Substantia nigra (tissue), 51 donors: ENCODE measurements at places on chromosomes 6 and 20.
A peak's percentile ranks its signal among the peaks of the same experiment; 100 is the strongest.

DNA sequence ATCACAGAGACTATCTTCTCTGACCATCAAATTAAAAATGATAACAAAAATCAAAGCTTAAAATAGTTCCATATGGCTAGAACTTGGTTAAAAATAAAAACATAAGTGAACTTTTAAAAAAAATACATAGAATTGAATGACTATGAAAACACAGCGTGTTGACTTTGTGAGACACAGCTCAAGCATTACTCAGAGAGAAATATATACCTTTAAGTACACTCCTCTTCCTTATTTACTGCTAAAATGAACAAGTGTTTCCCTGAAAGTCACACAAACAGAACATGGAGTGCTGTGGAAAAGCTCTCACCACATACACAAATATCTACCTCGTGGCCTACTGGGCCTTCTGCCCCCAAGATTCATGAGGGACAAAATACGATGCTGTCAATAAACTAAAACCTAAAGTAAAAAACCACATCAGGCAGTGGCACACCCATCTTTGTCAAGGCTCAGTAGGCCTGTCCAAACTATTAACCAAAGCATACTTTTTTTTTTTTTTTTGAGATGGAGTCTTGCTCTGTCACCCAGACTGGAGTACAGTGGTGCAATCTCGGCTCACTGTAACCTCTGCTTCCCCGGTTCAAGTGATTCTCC, 7.5 kb downstream of the FAXC start:
- DNase-seq: no peak

DNA sequence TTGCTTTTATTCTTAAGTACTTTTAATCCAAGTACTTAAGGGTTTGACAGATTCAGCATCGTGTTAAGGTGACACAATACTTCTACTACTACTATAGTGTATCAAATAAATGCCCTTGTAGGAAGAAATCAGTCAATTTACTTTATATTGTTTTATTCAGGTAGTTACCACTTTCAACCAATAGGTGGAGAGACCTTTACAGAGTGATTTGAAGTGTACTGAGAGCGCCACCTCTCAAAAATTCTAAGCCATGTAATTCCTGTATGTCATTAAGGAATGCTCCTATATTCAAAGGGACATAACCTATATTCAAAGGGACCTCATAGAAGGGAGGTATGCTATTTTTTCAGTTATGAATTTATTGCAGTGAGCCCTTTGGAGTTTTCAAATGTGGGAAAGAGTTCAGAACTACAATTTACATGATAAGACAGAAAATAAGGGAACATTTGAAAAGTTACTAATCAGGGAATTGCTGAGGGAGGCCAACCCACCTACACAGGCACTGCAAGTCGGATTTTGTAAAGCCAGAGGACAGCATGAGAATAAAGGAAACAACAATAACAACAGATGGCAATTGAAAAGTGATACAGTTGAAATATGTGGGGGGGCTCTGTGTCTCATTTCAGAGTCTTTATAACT, 955.6 kb downstream of the TBC1D32 start:
- no peak for DNase-seq

- no peak for DNase-seq
Observed at GRCh38 chr6:24990236-24990845, 54.6 kb upstream of the RIPOR2 start.

DNA sequence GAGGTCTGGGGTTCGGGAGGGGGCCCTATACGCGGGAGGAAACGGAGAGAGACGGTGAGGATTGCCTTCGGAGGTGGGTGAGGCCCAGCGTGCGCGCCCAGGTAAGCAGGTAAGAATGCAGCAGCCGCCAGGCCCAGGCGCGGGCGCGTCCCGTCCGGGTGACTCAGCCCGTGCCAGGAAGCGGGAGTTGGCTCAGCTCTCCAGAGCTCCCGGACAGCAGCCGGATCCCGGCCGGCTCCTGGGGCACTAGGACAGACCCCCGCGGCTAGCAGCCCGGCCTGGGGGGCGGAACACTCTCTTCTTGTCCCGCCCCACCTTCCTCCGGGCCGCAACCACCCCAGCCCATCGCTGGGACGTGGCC, 1.5 kb upstream of the MDFI start:
- DNase-seq: no peak

DNA sequence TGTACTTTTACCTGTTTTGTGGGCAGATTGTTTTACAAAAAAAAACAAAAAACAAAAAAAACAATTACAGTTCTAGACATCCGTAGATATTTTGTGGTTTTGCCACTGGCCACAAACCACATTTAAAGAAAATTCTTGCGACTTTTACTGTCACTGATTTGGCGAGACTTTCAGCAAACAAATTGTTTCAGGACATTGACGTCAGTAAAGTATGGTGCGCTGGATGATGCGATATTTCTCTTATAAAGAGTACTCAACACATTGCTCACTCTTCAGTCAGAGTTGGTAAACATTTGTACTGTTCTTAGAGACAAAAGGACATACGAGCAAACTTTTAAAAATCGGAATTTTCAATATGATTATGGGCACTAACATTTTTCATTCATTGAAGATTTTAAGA, 229.8 kb downstream of the HAO1 start:
- no peak for DNase-seq

DNA sequence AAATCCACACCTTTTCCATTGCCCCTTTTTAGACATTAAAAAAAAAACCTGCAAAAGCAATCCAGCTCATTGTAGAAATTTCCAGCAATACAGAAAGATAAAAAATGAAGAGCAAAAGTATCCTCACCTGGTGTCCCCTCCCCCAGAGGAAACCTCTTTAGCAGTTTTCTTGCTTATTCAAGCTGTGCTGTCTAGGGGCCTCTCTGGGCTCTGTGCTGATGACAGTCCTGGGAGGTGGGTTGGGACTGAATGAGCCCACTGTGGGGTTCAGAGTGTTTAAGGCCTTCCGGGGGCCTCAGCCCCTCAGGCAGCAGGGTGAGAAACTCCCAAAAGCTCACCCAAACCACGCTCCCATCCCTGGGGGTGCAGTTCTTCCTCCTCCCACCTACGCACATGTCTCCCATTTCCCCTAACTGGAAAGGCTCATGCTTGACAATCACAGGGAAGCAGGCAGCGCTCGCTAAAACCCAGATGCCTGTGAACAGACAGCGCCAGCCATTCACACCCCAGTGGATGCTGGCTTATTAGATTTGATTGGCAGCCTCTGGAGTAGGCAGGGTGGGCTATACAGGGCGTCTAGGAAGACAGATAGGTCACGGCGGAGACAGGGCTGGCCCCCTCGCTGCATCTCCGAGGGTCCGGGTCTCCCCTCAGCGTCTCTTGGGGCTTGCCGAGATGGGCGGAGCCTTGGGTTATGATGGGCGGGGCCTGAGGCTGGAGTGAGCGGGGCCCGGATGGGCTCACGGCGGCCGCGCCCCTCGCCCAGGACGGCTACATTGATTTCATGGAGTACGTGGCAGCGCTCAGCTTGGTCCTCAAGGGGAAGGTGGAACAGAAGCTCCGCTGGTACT, 4.6 kb downstream of the GUCA1A start:
- DNase-seq: no peak

- no peak for DNase-seq
Observed at GRCh38 chr6:31305703-31306219, 33.9 kb upstream of the HLA-C start.

- no peak for DNase-seq
Observed at GRCh38 chr20:38021087-38021772, 12.0 kb downstream of the TTI1 start.

- DNase-seq: no peak
Observed at GRCh38 chr6:140281767-140282166, 907.3 kb upstream of the CITED2 start.

DNA sequence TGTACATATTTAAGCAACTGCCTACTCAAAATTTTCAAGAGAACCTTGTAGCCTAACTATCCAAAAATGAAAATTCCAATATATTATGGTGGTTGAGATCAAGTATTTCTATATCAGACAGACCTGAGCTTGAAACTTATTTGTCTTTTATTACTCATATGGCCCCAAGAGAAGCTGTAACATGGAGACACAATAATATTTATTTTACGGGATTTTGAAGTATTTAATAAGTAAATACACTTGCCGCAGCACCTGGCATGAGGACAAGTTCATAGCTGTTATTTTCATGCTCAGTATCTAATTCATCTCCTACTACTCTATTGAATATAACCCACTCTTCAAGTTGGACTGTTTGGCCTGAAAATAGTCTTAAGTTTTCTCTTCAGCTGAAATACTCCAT, 28.0 kb downstream of the PTPRK start:
- no peak for DNase-seq

GRCh38 chr6:130222775-130223174, at the start of gene SAMD3:
Gene SAMD3 (minus strand): TSS chr6:130222951. CDS start chr6:130215273, 7,678 bp downstream.
- DNase-seq: no peak

DNA sequence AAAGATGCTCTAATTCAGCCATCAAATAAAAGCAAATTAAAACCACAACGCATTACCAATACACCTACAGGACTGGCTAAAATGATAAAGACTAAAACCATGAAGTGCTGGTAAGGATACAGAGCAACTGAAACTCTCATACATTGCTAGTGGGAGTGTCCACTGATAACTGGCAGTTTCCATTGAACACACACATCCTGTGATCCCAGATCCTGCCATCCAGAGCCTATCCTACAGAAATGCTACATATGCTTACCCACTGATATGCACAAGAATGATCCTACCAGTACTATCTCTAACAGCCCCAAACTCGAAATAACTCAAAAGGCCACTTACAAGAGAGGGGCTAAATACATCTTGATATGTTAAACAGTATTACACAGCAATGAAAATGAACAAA, 81.0 kb downstream of the FYN start:
- DNase-seq: no peak

GRCh38 chr20:41366546-41367392, at the start of gene EMILIN3:
Gene EMILIN3 (minus strand): TSS chr20:41366818. CDS start chr20:41366634, 184 bp downstream.
- DNase-seq: no peak

DNA sequence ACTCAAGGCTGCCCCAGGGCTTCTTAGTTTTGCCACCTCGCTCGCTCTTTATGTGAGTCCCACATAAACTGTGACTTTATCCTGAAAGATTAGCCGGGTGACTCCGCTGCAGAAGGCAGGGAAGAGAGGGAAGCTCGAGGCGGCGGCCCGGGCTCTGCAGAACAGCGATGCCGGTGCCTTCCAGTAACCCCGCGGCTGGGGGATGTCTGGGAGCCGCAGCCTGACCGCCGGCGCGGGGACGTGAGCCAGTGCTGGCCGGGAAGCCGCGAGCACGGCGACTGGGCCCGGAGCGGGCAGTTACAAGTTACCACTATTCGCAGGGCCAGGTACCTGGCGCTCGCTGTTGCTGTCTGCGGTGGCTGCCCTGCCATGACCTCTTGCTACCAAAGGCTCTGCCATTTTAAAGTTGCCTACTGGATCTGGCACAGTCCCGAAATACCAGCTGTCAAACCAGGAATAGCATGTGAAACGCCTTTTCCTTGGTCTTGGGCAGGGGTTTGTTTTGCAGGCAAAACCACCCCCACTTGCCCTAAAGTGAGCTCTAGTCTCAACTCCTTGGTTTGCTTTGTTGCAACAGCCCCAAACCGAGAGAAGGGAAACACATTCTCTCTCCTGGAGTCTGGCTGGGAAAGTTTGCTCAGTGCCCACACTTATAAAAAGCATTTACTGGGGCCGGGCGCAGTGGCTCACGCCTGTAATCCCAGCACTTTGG, 124.0 kb upstream of the SLC2A12 start:
- DNase-seq: peak; percentile 52

DNA sequence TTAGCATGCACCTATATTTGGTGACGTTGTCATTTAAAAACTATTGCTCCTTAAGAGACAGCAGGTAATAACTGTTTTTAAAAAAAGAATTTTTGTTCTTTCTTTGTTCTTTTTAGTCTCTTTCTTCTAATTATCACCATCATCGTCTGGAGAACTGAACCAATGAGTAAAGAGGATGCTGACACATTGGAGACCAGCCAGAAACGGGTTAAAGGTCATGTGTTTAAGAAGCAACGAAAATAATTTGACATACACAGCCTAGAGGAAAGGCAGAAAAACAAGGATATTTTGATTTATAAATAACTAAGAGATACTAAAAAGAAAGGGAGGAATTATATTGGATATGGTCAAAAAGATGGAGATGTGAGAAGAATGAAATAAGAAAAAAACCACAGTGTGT, 19.2 kb upstream of the FYN start:
- no peak for DNase-seq

DNA sequence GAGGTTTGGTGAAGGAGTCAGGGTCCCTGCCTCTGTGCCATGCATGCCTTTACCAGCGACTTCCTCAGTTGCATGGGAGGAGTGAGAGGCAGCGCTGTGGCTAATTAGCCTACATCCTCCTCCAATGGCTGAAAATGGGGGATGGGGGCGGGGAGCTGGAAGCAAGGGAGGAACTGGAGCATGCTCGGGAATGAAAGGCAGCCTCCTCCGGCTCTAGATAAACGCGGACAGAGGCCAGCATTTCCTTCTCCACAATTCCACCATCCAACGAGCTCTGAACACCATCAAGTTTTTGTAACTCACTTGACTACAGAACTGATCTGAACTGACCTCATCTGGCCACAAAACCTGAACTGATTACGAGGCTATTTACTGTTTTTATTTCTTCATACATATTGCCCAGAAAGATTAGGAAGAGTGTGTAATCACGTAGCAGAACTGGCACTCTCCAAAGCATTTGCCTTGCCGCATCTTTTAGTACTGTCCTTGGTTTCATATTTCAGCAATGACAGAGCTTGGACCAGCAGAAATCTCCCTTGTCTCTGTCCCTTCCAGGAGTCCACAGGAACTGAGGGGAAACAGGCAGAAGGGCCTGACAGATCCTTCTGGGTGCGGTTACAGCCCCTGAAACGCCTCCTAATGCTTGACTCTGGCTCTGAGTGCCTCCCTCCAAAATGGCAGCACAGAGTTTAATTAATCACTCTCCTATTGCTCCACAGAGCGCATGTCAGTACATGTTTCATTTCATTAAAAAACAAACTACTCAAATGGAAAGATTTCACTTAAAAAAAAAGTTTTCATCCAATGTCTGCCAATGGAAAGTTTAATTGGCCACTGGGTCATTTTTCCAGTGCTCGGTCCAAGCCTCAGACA, 58.2 kb upstream of the TRAF3IP2 start:
- no peak for DNase-seq

GRCh38 chr6:11632795-11633511, 95.4 kb downstream of the TMEM170B start:
- no peak for DNase-seq

GRCh38 chr20:47998736-47999135, 213.5 kb upstream of the SULF2 start:
- DNase-seq: no peak

DNA sequence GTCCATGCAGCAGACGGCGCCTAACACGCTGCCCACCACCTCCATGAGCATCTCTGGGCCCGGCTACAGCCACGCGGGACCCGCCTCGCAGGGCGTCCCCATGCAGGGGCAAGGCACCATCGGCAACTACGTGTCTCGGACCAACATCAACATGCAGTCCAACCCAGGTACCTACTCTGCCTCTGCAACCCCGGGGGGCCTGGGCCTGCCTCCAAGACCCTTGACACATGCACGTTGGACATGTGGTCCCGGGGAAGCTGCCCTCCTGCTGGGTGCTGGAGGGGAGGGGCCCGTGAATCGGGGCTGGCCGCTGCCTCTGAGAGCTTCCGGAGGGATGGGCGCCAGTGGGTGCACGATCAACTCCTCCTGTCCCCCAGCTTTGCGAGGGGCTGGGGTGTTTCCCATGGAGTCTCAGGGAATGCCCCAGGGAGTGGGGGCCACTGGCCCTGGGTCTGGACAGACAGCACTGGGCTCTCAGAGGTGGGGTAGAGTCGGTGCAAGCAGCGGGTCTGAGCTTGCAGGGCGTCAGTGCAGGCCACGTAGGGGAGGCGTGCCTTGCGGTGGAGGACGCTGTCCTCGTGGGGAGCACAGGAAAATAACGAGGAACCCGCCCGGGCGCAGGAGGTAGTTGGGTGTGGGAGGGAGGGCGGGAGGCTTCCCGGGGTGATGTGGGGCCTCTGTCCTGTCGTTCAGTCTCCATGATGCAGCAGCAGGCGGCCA, 19.4 kb downstream of the SS18L1 start:
- no peak for DNase-seq
